ENCODE measurements at places on chromosomes 1 and 21.

GRCh38 chr21:44263221-44263760, 1.6 kb upstream of the DNMT3L start:
- DNase-seq: no peak

- no peak for DNase-seq
Observed at GRCh38 chr1:244640917-244641316, 12.0 kb upstream of the DESI2 start.

- DNase-seq: no peak
Observed at GRCh38 chr1:4106731-4107130, 206.7 kb upstream of the C1orf174 start.

- no peak for DNase-seq
Observed at GRCh38 chr1:100832694-100833428, 61.8 kb downstream of the EXTL2 start.

DNA sequence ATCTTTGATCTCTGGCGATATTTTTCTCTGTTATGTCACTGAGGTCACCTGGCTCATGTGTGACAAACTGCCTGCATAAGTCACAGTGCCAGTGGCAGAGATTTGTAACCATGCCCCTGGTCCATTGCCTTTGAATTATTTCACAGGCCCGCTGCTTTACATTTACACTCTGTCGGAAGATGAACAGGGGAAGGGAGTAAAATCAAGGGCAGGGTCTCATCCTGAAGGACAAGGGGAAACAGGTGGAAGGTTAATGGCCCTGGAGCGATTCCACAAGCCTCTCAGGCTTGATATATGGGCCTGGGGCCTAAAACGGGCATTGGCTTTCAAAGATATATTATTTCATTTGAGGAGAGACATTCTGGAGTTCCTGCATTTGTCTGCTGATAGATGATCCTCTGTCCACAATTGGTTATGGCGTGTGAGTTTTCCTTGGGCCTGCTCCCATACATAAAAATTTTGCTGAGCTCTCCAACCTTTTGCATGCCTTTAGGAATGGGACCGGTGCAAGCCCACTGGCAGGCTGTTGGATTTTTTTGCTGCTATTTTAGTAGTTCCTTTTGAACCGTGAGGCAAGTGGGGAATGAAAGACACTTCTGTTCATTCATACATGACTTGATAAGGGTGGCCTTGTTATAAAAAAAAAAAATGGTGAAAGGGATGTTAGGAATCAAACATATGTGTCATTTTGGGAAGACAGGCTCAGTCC, 51.9 kb downstream of the NR5A2 start:
- no peak for DNase-seq

DNA sequence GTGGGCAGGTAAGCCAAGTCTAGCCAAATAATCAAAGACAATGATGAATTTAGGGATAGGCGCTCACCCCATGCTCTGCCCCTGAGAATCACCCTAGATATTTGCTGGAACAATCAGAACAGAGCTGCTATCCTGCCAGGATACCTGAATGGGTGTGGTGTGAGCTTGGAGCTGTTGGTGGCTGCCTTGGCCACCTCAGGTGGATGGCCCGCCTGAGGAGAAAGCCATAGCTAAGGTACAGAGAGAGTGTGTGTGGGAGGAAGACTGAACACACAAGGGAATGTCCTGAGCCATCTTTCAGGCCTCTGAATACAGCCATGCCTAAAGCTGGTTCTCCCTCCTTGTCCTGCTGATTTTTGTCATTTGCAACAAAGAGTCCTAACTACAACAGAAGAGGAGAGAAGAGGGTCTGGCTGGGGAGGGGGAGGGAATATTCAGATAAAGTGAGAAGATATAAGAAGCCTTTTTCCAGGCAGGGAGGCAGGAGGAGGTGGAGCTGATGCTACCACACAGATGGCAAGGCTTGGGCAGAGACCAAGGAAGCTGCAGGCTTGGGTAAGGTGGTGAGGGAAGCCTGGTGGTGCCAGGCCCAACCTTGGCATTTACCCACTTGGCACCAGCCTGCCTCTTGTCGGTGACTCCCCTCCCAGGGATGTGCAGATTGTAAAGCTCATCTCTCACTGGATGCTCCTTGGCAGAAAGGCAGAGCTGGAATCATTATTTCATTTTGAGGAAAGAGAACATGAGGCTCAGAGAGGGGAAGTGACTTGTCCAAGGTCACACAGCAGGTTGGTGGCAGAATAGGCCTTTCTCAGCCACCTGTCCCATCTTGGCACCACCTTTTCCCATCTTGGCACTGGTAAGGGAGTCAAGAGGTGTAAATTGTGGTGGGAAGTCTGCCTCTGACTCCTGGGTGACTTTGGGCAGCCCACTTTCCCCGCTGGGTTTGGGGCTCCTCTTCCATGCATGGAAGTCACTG, 49.7 kb downstream of the NKAIN1 start:
- no peak for DNase-seq

- no peak for DNase-seq
Observed at GRCh38 chr1:12574757-12575139, 43.3 kb downstream of the DHRS3 start.

GRCh38 chr21:39220150-39220549, 36.9 kb upstream of the PSMG1 start:
- no peak for DNase-seq

GRCh38 chr1:203473781-203474305, 1.8 kb upstream of the PRELP start:
- DNase-seq: no peak

GRCh38 chr1:95583661-95584210, 349.7 kb downstream of the RWDD3 start:
- no peak for DNase-seq

GRCh38 chr1:34770891-34771504, 10.0 kb upstream of the GJB3 start:
- no peak for DNase-seq

DNA sequence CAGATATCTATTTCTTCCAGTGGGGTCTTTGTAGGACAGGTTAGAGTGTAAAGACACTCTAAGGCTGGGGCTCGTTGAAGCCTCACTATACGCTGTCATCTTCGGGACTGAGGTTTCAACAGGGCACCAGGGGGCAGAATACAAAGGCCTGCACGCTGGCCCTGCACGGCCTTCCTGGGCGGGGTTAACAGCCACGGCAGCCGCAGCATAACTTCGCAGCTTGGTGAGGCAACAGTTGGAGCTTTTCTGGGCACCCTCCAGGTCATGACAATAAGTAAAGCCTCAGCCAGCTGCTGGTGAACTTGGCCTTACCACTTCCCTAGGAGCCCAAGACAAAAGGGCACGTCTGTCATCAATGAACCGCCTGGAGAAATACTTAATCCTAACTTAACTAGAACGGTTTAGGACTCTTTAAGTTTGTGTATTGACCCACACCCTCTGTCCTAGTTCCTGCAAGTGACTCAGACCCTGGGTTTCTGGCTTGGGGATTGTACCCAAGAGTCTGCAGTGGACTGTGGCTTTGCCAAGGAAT, 2.3 kb upstream of the RUNX1 start:
- peak; percentile 36 for DNase-seq

DNA sequence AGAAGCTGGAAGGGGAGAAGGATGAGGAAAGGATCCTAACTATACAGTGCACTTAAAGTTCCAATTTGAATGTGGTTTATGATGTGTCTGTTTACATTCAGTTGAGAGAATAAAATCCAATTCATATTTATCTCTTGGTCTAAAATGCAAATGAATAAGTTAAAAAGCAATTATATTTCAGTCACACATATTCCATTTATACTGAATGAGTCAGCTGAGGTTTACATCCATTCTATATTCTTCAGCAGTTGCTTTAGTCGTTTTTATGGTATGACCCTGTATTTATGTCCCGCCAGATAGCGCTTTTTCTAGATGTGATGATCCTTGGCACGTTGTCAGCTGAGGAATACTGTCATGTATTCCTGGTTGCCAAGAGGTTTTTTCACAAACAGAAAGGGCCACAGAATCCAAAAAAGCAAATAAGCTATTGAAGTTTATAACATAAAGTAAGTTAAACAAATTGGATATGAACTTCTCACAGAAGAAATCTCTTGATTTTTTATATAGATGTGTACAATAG, 866.2 kb downstream of the NCAM2 start:
- DNase-seq: no peak

GRCh38 chr1:169141356-169141755, 34.9 kb downstream of the ATP1B1 start:
- no peak for DNase-seq

- no peak for DNase-seq
Observed at GRCh38 chr1:185699874-185700273, 34.3 kb upstream of the HMCN1 start.

DNA sequence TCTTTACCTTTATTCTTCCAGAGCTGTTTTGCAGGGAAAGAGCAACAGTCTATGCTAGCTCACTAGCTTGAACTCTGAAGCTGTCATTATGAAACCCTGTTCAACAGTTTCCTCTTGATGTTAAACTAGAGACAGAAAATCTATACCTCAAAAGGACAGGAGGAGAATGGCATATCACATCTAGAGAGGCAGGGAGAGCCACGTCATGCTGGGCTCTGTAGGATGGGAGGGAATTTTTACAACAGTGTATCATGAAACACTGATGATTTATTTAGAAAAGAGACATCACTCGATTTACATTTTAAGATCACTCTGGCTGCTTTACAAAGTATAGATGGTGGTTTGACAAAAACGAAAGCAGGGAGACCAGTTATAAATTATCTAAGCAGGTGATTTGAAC, 224.9 kb upstream of the COA6 start:
- no peak for DNase-seq

DNA sequence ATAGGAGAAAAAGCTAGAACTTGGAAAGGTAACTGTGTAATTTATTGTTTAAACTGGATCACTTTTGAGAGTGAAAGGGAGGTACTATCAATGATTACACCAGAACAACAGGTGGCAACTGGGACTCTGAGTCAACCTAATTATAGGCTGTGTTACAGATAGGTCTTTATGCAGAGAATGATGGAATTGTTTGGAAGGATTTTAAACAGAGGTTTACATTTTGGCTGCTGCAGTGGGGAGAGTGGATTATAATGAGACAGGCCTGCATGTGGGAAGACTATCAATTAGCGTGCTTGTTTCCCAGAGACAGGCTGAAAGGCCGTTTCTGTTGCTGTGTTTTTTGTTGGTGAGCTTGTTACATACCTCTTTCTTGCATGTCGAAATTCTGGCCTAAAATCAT, 432.9 kb downstream of the PLA2G4A start:
- no peak for DNase-seq

GRCh38 chr1:9886092-9886742, 23.9 kb downstream of the CTNNBIP1 start:
- DNase-seq: peak; percentile 42

DNA sequence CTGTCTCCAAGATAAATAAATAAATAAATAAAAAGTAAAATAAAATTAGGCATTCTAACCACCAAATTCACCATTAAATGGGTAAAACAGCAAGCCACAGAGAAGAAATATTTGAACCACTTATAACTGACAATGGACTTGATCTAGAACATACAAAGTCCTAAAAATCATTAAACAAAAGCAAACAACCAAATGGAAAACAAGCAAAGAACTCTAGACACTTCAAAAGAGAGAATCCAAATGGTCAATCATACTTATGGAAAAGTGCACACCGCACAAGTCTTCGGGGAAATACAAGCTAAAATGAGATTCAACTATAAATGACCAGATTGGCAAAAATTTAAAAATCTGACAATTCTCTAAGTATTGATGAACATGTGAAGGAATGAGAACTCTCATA, 73.5 kb upstream of the ANGPTL3 start:
- no peak for DNase-seq

- no peak for DNase-seq
Observed at GRCh38 chr1:10868599-10868965, 72.1 kb upstream of the CASZ1 start.

DNA sequence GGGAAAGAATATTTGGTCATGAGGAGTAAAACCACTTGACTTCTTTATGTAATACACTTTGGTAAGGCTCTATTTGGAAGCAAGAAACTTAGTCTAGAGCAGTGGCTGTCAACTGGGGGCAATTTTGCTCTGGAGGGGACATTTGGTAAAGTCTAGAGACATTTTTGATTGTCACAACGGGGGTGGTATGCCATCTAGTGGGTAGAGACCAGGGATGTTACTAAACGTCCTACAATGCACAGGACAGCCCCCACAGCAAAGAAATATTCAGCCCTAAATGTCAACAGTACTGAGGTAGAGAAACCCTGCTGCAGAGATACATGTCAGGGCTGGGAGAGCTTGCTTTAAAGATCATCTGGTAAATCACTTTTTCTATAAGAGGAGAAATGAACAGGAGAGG, 13.5 kb downstream of the FUCA1 start:
- DNase-seq: no peak

DNA sequence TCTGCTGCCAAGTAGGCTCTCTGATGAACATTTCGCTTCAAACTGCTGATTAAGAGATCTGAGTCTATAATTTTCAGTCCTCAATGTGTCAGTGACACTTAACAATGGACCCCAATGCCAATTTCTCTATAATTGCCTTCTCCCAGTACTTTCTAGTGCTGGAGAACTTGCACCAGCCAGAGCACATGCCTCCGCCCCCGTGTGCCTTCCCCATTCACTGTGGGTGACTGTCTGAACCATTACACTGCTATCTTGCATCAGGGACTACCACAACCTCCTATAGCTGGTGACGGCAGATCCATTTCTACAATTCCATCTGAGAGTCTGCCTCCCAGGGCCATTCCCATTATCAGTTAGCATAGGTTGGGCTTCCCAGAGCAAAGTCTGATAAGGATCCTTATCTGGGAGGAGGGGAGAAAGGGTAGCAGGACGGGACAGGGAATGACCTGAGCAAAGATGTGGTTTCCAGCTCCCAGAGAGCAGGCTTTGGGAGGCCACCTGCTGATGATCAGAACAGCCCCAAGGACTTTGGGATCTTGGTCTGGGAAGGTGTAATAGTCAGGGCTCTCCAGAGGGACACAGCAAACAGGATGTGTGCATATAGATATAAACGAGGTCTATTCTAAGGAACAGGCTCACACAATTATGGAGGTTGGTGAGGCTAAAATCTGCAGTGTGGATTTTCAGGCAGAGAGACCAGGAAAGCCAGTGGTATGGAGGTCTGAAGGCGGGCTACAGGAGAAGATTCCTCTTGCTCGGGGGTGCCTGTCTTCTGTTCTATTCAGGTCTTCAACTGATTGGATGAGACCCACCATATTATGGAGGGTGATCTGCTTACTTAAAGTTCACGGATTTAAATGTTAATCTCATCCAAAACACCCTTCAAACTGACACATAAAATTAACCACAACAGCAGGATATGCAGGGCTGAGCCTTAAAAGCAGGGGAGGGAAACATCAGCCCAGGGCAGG, 238.2 kb downstream of the PTPRU start:
- no peak for DNase-seq

DNA sequence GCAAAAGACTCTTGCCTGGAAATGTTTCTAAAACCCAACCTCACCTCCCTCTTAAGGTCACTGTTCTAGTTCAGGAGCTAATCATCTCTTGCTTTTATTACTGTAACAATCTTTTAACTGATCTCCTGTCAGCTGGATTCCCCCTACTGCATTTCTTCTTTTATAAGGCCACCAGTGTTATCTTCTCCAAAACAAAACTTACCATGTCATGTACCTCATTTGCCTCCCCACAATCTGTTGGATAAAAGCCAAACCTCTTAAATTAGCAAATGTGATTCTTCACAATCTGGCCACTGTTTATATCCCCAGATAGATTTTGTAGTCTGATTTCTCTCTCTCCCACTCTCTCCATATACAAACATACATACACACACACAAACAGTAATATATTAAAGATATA, 143.3 kb downstream of the DENND1B start:
- no peak for DNase-seq
